ENCODE measurements at places on chromosomes 12 and 14. TPM values are rescaled to one million over a fixed set of nuclear protein-coding genes. Genes with fewer than 3 reads are reported as not detected.

DNA sequence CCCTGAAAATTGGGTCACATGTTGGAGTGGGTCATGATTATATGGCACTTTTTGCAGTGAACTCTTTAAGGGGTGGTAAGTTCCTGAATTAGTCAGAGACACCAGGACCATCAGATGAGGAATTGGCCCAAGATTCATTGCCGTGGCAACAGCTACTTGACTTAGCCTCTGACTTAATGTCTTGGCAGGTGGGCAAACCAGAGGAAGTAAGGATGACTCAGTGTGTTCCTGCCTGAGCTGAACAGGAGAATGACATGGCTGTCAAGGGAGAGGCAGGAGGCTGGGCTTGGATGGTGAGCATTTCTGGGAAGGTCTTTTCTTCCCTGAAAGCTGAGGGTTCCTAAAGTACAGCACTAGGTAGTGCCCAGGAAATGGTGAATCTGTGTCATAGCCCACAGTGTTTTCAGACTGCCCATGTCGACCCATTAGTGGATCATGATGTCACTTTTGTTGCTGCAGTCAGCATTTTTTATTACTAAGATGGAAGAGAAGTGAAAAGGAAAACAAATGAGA is 170.1 kb upstream of the PWP1 start:
- H3K4me3 ChIP-seq = no peak overlapping the region
- peak; percentile 29 for DNase-seq
- H3K27me3 ChIP-seq = no peaks in the 10 kb centered on the region

DNA sequence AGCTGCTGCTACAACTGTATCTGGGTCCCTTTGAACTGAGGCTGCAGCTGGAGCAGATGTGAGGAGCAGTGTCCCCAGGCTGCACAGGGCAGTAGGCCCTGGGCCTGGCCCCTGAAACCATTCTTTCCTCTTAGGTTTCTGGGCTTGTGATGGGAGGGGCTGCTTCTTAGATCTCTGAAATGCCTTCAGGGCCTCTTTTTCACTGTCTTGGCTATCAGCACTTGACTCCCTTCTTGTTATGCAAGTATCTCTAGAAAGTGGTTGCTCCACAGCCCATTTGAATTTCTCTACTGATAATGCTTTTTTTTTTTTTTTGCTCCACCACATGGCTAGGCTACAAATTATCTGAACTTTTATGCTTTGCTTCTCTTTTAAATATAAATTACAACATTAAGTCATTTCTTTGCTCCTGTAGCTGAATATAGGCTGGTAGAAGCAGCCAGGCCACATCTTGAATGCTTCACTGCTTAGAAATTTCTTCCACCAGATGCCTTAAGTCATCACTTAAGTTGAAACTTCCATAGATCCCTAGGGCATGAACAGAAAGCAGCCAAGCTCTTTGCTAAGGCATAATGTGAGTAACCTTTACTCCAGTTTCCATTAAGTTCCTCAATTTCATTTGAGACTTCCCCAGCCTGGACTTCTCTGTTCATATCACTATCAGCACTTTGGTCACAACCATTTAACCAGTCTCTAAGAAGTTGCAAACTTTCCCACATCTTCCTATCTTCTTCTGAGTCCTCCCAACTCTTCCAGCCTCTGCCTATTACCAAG is 41.1 kb downstream of the ACSM4 start:
- H3K4me1 ChIP-seq = no peaks in the 10 kb centered on the region
- H3K4me3 ChIP-seq = no peak overlapping the region
- no peaks in the 10 kb centered on the region for H3K36me3 ChIP-seq
- H3K27me3 ChIP-seq = no peaks in the 10 kb centered on the region
- DNase-seq = no peak

- no peaks in the 10 kb centered on the region for H3K4me1 ChIP-seq
- H3K27me3 ChIP-seq = no peaks in the 10 kb centered on the region
- H3K27ac ChIP-seq = no peak overlapping the region
- H3K4me3 ChIP-seq = no peak overlapping the region
Observed at GRCh38 chr12:21330682-21331253, 3.9 kb downstream of the SLCO1A2 start.

DNA sequence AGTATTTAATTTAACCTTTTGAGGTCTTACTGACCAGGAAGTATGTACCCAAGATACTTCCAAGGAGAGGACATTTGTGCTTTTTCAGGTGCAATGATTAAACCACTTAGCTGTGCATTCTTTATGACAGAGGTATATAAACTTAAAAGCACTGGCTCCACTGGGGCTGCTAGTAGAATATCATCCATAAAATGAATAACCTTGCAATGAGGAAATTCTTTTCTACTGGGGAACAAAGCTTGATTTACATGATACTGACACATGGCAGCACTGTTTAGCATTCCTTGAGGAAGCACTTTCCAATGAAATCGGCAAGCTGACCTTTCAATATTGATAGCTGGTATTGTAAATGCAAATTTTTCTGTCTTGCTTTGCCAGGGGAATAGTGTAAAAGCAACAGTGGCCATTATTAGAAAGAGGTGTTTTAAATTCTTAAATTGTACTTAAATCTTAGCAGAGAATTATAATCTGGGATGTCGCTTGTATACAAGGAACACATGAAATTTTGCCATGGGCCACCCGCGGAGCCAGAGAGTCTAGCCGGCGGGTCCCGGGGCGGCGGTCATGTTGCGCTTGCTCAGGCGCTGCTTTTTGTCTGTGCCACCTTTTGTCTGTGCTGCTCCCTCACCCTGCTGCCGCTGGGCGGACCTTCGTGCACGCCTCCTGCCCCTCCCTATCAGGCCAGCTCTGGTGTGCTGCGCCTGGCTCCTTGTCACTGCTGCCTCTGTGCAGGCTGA is 20.9 kb upstream of the BLTP3B start:
- no peaks in the 10 kb centered on the region for H3K27me3 ChIP-seq
- peak; percentile 88 for DNase-seq
- no peaks in the 10 kb centered on the region for H3K36me3 ChIP-seq

DNA sequence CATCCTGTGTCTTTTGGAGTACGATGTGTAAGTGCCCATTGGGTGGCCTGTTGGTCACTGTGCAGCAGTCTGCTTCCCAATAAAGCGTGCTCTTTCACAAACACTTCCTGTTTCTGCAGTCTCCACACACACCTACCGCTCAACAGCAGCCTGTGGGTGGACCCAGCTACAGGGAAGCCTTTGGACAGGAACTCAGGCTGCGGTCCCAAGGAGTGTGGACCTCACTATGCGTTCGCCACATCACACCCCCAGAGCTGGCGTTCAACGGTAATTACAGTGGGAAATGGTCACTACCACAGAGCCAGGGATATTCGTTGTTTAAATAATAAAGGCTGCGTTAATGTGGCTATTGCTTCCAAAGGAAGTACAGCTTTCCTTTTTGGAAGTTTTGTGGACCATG is 16.2 kb downstream of the PSMC1 start:
- H3K27ac ChIP-seq = no peak overlapping the region
- H3K4me1 ChIP-seq = no peaks in the 10 kb centered on the region
- no peak overlapping the region for H3K4me3 ChIP-seq
- H3K36me3 ChIP-seq = peaks cover 44% of the 10 kb centered on the region

GRCh38 chr14:97120611-97121031 is 323.4 kb downstream of the VRK1 start:
- no peak for DNase-seq
- H3K27me3 ChIP-seq = no peaks in the 10 kb centered on the region
- no peak overlapping the region for H3K4me3 ChIP-seq
- H3K4me1 ChIP-seq = no peaks in the 10 kb centered on the region

- H3K36me3 ChIP-seq = no peaks in the 10 kb centered on the region
- no peaks in the 10 kb centered on the region for H3K27me3 ChIP-seq
- no peaks in the 10 kb centered on the region for H3K4me1 ChIP-seq
Observed at GRCh38 chr12:123836292-123836691, 74.2 kb downstream of the DNAH10 start.

GRCh38 chr14:86640288-86640687 is 1110.3 kb downstream of the FLRT2 start:
- no peaks in the 10 kb centered on the region for H3K36me3 ChIP-seq
- no peak overlapping the region for H3K4me3 ChIP-seq
- H3K27ac ChIP-seq = no peak overlapping the region
- no peak for DNase-seq
- H3K4me1 ChIP-seq = no peaks in the 10 kb centered on the region

DNA sequence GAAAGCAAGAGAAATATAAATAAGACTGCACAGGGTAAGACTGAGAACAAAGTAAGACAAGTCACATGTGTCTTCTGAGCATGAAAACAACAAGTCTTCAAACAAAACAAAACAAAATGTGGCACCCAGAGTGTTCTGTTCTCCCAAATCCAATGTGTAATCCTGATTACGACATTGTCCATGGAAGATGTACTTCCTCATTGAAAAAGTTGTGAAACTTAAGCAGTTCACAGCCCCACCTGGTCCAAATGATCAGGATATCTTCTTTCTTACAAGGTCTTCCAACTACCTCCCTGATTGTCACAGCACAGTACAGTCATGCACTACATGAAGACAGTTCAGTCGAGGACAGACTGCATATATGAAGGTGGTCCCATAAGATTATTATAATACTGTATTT is 23.3 kb upstream of the NEK9 start:
- H3K4me3 ChIP-seq = no peak overlapping the region
- no peak for DNase-seq
- peaks cover 17% of the 10 kb centered on the region for H3K36me3 ChIP-seq
- peaks cover 25% of the 10 kb centered on the region for H3K4me1 ChIP-seq

The TAS2R7 gene
- total RNA-seq = not detected

DNA sequence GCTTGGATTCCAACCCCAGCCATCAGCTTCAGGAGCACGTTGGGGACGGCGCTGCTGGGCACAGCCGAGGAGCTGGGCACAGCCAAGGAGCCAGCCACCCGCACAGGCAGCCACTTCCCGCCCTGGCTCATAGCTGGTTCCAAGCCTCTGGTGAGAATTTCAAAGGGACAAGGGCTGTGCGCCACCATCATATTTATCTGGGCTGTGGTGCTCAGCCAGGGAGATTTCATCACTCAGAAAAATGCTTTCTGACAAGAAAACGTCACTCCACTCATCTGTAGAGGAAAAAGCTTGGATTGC is 66.4 kb downstream of the GALNT9 start:
- no peak overlapping the region for H3K4me3 ChIP-seq
- peaks cover 82% of the 10 kb centered on the region for H3K27me3 ChIP-seq
- H3K27ac ChIP-seq = no peak overlapping the region
- no peaks in the 10 kb centered on the region for H3K4me1 ChIP-seq

- DNase-seq = peak; percentile 37
- H3K36me3 ChIP-seq = peaks cover 84% of the 10 kb centered on the region
Observed at GRCh38 chr14:73731111-73731510, 16.9 kb upstream of the PNMA1 start.

GRCh38 chr12:108295641-108296040 is 43.5 kb downstream of the CMKLR1 start:
- no peaks in the 10 kb centered on the region for H3K36me3 ChIP-seq
- no peak overlapping the region for H3K4me3 ChIP-seq
- H3K4me1 ChIP-seq = no peaks in the 10 kb centered on the region
- no peak for DNase-seq
- no peaks in the 10 kb centered on the region for H3K27me3 ChIP-seq
- no peak overlapping the region for H3K27ac ChIP-seq

DNA sequence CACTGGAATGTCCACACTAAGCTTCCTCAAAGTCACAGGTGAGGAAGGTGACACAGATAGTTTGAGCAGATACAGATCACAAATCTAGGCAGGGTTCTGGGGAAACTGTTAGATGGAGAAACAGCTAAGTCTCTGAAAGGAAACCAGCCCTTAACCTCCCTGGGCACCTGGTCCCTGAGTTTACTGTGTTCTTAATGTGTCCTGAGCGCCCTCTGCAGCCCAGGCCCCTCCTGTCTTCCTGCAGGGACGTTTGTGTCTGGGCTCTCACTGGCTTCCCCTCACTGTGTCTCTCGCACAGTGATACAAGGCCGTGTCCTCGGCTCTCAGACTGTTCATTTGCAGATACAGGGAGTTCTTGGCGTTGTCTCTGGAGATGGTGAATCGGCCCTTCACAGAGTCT is 684.3 kb downstream of the TMEM121 start:
- no peak overlapping the region for H3K4me3 ChIP-seq

The RPGRIP1 gene
- not detected for total RNA-seq

GRCh38 chr12:121228919-121229665 is 19.2 kb downstream of the P2RX4 start:
- no peak overlapping the region for H3K4me3 ChIP-seq
- peaks cover 13% of the 10 kb centered on the region for H3K4me1 ChIP-seq
- H3K27ac ChIP-seq = no peak overlapping the region
- H3K36me3 ChIP-seq = peaks cover 59% of the 10 kb centered on the region
- H3K27me3 ChIP-seq = no peaks in the 10 kb centered on the region

- peak; percentile 95 for DNase-seq
- peaks cover 30% of the 10 kb centered on the region for H3K4me1 ChIP-seq
- H3K27ac ChIP-seq = peak overlapping the region; percentile 23
- no peaks in the 10 kb centered on the region for H3K36me3 ChIP-seq
- H3K4me3 ChIP-seq = no peak overlapping the region
- H3K27me3 ChIP-seq = no peaks in the 10 kb centered on the region
Observed at GRCh38 chr14:75242546-75243273, 35.9 kb upstream of the FOS start.

The KRT82 gene
- total RNA-seq = not detected

DNA sequence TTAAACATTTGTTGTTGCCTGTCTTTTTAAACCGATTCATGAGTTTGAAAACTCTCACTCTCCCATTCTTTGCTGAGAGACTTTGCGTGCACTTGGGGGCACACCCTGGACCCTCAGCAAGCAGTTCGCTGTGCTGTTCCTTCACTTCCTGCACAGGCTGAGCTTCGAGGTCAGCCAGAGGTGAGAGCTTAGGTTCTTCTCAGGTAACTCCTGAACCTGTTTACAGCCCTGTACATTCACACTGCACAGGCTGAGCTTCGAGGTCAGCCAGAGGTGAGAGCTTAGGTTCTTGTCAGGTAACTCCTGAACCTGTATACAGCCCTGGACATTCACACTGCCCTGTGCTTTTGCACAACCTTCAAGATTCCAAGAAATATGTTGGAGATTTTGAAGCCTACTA is 9.8 kb upstream of the CLECL1 start:
- H3K27me3 ChIP-seq = no peaks in the 10 kb centered on the region
- DNase-seq = peak; percentile 69
- H3K27ac ChIP-seq = no peak overlapping the region

The NDRG2 gene
- 171 TPM for total RNA-seq

DNA sequence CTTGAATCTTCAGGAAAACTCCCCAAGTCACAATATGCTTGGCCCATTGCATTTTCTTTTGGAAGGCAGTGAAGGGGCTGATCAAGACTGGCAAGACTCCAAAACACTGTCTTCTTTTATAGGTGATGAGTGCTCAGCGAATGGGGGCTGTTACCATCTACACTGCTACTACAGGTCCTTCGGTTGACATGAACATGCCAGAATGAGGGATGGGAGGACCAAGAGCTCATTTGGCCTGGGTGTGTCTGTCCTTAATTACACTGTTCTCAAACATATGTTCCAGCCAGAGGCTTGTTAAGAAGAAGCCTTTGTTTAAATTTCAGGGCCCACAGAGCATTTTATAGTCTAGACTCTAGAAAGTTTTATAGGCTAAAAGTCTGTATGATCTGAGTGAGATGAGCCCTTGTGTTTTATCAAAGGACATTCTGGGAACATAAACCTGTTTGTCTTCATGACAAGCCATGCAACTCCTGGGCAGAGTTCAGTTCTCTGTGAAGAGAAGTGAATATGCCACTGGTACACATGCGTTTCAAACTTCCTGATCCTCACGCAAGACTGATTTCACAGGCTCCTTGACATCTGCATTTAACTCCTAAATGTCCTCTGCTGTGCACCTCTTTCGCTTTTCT is 4.7 kb upstream of the FAM234B start:
- H3K27ac ChIP-seq = no peak overlapping the region
- H3K27me3 ChIP-seq = no peaks in the 10 kb centered on the region
- DNase-seq = no peak
- no peak overlapping the region for H3K4me3 ChIP-seq
- peaks cover 9% of the 10 kb centered on the region for H3K4me1 ChIP-seq
- H3K36me3 ChIP-seq = no peaks in the 10 kb centered on the region

GRCh38 chr14:34781242-34781641 is 66.8 kb upstream of the CFL2 start:
- H3K27ac ChIP-seq = no peak overlapping the region
- no peak overlapping the region for H3K4me3 ChIP-seq
- DNase-seq = no peak
- peaks cover 3% of the 10 kb centered on the region for H3K36me3 ChIP-seq

The UNC79 gene
- not detected for total RNA-seq

The UTP20 gene
- total RNA-seq = 21.8 TPM

The REM2 gene
- total RNA-seq = 1.1 TPM

Data from stomach (tissue), 19 donors.